ENCODE measurements at places on chromosomes 13 and 19.

- DNase-seq = no peak
Measured at GRCh38 chr13:28324181-28324789, 170.6 kb downstream of the FLT1 start.

- DNase-seq = no peak
Measured at GRCh38 chr19:43562226-43562697, 13.1 kb downstream of the XRCC1 start.

GRCh38 chr13:99980201-99980823, 1.3 kb upstream of the ZIC2 start:
- peak; percentile 76 for DNase-seq

- DNase-seq = no peak
Measured at GRCh38 chr13:77377016-77377415, 50.1 kb upstream of the MYCBP2 start.

DNA sequence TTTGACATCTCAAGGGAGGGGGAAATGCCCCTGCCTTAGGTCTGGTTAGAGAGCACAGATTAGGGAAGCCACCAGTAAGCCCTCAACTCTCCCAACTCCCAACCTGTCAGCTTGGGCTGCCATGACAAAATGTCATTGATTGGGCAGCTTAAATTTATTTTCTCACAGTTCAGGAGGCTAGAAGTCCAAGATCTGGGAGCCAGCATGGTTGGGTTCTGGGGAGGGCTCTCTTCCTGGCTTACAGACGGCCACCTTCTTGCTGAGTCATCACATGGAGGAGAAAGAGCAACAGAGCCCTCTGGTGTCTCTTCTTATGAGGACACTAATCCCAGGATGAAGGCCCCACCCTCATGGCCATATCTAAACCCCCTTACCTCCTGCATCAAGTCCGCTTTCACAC, 24.2 kb downstream of the C19orf12 start:
- no peak for DNase-seq

DNA sequence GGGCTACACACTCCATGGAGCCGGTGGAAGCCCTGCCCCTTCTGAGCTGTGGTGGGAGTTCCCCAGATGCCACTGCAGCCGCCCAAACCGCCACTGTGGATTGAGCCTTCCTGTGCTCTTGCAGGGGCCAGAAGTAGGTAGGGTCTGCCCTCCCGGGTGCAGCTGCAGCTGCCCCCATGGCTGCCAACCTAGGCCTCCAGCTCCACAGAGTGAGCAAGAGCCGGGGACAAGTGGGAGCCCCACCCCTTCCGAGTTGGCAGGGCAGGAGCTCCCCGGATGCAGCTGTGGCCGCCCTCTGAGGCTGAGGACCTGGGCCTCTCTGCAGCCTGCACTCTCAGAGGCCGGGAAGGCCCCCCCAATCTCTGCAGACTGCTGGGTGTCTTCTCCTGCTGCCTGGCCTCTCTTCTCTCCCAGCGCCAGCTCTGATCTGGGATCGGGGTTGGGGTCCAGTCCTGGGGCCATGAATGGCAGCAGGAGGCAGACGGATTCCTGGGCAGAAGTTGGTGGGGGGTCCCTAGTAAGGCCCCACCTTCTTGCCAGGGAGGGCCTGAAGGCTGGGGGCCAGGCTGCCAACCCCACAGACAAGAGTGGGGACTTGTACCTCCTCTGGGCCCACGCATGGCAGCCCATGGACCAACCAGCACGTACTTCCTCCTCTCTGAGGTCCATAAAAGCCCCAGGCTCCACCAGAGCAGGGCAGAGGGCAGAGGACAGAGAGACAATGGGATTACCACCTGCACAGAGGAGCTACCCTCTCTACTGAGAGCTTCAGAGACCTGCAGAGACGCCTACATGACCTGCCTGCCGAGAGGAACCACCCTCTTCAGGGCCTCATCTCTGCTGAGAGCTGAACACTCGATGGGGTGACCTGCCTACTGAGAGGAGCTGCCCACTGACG, 28.9 kb downstream of the AP2S1 start:
- no peak for DNase-seq

GRCh38 chr19:48648134-48648533, 2.1 kb upstream of the CA11 start:
- no peak for DNase-seq

DNA sequence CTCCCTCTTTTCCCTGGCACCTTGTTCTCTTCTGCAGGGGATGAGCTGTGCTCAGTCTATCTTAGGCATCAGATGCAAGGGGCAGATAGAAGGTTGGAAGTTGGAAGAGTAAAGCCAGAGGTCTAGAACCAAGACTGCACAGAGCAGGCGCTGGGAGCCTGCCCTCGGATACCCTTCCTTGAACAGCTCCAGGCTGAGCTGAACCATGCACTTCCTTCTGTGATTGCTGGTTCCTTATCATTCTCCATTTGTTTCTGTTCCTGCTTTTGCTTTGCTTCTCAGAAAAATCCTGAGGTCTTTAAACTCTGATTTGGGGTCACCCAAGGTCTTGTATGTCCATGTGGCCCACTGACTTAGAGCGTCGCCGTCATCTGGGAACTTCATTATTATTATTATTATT, 36.3 kb downstream of the ARHGEF18 start:
- DNase-seq = no peak

- DNase-seq = no peak
Measured at GRCh38 chr13:22198641-22199217, 527.9 kb downstream of the FGF9 start.

DNA sequence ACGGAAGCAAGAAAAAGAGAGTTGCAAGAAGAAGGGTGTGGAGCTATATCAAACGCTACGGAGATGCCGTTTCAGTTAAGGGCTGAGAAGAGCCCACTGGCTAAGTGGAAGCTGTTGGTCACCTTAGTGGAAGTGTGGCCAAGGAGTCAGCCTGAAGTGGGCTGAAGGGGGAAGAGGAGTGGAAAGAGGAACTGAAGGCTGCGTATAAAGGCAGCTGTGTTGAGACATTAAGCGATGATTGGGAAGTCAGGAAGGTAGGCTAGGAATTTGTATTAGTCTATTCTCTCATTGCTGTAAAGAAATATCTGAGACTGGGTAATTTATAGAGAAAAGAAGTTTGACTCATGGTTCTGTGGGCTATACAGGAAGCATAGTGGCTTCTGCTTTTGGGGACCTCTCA, 14.1 kb upstream of the FRY start:
- DNase-seq = no peak

DNA sequence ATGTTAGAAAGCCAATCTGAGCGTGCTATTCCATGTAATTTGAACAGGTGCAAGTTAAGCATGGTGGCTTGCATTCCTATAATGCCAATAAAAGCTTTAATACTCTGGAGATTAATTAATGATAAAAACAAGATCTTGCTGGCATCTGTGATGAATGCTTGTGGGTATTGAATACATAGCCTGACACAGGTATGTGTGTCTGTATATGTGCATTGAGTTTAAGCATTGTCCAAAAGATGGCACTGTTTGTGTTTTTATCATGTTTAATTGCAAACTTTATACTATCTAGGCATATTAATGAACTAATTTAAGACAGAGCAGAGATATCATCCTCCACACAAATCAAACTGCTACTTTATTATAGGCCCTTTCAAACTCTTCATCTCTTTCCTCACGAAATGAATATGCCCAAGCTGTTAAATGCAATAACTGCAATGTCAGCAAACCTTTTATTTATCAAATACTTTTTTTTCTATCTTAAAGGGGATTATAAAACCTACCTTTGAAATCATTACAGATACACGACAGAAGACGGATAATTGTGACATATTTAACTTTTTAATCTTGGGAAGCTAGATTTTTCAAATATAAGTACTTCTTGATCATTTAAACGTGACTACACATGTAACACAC, 86.5 kb downstream of the TNFSF11 start:
- DNase-seq = no peak

GRCh38 chr19:5743630-5744029, 23.2 kb downstream of the CATSPERD start:
- no peak for DNase-seq

DNA sequence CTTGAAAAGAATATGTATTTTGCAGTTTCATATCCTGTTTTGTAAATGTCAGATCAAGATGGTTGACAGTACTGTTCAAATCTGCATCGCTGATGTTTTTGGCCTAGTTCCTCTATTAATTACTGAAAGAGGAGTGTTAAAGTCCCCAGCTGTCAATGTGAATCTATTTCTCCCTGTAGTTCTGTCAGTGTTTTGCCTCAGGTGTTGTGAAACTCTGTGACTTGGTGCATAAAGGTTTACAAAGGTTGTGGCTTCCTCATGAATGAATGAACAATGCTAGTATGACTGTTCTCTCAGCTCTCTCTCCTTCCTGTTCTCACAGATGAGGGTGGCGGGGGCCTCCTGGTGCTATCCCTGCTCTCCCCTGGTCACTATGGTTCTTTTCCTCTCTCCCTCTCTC, 142.4 kb downstream of the MYCBP2 start:
- DNase-seq = no peak

DNA sequence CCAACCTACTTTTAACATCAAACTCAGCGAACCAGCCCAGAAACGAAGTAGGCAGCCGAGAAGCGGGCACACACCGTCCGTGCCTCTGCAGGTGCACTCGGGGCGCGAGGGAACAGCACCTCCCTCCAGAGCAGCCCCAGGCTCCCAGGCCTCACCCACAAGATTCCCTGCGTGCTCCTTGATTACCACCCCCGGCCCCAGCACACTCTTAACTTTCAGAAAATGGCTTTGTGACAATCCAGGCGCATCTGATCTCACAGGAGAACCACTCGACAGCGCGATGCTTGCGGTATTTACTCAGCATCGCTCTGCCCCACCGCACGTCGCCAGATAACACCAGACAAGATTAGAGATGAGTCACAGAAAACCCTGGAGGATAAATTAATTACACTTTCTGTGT, 134.9 kb upstream of the SPACA7 start:
- no peak for DNase-seq

GRCh38 chr19:16208064-16208759, 10.5 kb downstream of the AP1M1 start:
- no peak for DNase-seq

DNA sequence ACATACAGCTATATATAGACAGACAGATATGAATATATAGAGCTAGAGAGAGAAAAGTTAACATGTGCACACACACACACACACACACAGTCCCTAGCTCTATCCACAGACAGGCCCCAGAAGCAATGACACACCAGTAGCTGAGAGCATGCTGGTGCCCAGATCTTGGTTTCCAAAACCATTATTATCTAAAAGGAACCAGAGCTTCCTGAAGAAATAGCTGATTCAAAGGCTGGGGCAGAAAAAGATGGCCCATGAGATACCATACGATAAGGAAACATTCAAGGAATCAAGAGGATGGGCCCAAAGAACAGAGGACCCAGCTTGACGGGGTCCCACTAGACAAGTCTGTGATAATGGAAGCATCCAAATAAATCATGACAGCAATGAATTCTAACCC, 53.4 kb downstream of the ABCC4 start:
- no peak for DNase-seq

- no peak for DNase-seq
Measured at GRCh38 chr19:52585604-52586003, 15.5 kb downstream of the ZNF701 start.

DNA sequence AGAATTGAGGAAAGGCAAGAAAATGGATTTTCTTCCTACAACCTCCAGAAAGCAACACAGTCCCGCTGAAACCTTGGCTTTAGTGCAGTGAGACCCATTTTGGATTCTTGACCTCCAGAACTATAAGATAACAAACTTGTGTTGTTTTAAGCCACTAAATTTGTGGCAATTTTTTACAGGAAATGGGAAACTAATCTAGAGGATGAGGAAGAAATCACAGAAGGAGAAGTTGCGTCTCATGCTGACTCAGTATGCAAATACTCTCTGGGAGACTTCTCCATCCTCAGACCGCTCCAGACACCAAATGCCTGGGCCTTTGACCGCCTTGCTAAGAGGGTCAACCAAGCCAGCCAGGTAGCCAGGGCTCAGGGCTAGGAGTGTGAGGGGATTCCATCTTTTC, 13.1 kb upstream of the CEACAM16 start:
- DNase-seq = no peak

GRCh38 chr13:94557684-94558235, 38.2 kb downstream of the TGDS start:
- no peak for DNase-seq

GRCh38 chr19:7200736-7201135, 93.5 kb downstream of the INSR start:
- no peak for DNase-seq

- no peak for DNase-seq
Measured at GRCh38 chr19:1079566-1080111, 12.7 kb downstream of the ARHGAP45 start.

- no peak for DNase-seq
Measured at GRCh38 chr13:36840718-36841250, 21.8 kb downstream of the RFXAP start.

- no peak for DNase-seq
Measured at GRCh38 chr13:74230984-74231501, 96.8 kb upstream of the KLF12 start.

GRCh38 chr19:41570639-41571112, 5.3 kb upstream of the CEACAM21 start:
- peak; percentile 16 for DNase-seq

DNA sequence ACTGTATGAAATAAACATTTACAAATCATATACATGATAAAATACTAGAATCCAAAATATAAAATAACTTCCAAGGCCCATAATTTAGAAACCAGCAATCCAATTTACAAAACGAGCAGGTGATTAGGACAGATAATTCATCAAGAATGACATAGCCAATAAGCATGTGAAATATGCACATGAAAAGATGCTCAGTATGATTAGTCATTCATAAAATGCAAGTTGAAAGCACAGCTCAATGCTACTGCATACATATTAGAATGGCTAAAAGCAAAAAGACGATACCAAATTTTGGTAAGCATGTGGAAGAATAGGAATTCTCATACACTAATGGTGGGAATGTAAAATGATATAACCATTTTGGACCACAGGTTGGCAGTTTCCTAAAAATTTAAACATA, 837.2 kb upstream of the MIR17HG start:
- no peak for DNase-seq

GRCh38 chr13:70723732-70724131, 615.5 kb upstream of the KLHL1 start:
- no peak for DNase-seq

DNA sequence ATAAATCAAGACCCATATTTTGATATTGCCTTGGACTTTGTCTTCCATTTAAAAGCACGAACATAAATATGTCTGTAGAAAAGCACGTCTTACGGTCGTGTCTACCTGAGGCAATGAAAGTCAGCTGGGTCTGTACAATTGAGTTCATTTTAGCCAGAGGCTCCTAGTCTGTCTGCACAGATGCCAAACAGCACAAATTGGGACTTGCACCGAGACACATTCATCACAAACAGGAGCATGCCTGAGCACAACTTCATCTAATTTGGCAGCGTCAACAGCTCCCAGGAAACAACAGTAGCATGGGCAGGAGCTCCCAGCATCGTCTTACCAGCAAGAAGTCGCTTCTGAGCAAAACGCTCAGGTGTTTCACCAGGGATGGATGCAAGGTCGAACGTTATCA, 687.0 kb downstream of the EFNB2 start:
- no peak for DNase-seq
